ENCODE measurements at places on chromosomes 6 and 20. TPM values are rescaled to one million over a fixed set of nuclear protein-coding genes. Genes with fewer than 3 reads are reported as not detected.

GRCh38 chr20:41428285-41428684 lies 61.7 kb upstream of the EMILIN3 start:
- DNase-seq = peak; percentile 32

DNA sequence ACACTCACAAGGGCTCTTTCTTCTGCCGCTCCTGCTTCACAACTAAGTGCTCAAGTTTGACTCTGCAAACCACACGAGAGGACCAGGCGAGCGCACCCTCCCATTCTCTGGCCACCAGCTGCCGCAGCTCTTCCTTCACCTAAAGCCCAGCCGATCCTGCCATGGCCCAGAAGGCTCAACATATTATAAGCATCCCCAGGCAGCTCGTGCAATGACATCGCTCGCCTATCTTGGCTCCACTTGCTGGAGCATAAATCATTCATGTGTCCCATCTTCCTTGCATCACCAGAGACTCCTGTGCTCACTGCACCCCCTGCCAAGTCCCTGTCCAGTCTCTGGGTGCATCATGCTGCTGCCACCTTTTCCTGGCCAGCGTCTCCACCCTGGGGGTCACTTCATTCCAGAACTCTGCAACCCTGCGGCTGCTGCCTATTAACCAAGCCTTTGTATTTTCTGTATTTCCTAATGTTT lies 59.0 kb downstream of the PSMG4 start:
- no peak for DNase-seq

DNA sequence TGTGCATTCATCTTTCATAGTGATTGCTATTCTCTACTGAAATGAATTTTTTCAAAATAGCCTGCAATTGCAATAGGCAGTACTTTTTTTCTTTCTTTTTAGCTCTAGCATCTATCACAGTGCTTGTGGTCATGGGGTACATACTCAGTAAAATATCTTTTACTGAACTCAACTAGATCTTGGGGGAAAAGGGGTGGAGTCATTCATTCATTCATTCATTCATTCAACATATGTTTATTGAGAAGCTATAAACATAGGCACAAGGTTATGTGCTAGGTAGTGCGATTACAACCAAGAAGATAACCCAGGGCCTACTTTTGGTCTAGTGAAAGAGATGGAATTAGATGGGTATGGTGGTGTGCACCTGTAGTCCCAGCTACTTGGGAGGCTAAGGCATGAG lies 1.4 kb upstream of the CDKAL1 start:
- no peak for DNase-seq

- no peak for DNase-seq
These were observed 86.7 kb upstream of the RIN2 start for GRCh38 chr20:19671374-19671773.

- DNase-seq = no peak
These were observed 5.1 kb upstream of the DEF6 start for GRCh38 chr6:35292494-35292893.

DNA sequence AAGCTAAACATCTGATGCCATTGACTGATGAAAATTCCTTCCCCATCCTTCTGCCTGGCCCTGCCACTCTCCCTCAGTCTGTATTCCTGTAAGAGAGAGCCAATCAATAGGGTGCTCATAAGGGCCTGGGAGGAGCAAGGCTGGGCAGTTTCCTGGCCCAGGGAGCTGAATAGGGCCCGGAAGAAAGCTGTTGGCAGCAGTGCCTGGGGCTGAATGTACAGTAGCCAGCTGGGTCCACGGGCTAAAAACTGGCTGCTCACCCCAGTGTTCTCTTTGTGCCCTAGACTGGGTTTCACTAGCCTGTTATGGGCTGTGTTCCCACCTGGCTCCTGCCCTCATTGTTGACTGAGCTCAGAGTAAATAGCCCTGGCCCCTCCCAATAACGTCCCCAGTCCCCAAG lies 1.7 kb upstream of the WFDC2 start:
- no peak for DNase-seq

DNA sequence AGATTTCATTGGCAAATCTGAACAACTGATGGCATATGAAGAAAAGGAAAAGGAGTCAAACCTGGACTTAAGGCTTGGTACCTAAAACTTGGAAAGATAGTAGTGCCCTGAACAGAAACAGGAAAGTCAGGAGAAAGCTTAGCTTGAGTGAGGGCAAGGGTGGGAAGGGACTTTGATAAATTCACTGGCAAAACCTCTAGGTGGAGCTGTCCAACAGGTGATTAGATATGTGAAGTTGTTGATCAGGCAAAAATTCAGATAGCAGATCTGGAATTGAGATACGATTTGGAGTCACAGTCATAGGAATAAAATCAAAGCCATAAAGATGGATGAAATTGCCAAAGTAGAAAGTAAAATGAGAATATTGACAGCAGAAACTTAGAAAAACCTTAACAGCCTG lies 16.1 kb upstream of the ZNF292 start:
- peak; percentile 14 for DNase-seq

DNA sequence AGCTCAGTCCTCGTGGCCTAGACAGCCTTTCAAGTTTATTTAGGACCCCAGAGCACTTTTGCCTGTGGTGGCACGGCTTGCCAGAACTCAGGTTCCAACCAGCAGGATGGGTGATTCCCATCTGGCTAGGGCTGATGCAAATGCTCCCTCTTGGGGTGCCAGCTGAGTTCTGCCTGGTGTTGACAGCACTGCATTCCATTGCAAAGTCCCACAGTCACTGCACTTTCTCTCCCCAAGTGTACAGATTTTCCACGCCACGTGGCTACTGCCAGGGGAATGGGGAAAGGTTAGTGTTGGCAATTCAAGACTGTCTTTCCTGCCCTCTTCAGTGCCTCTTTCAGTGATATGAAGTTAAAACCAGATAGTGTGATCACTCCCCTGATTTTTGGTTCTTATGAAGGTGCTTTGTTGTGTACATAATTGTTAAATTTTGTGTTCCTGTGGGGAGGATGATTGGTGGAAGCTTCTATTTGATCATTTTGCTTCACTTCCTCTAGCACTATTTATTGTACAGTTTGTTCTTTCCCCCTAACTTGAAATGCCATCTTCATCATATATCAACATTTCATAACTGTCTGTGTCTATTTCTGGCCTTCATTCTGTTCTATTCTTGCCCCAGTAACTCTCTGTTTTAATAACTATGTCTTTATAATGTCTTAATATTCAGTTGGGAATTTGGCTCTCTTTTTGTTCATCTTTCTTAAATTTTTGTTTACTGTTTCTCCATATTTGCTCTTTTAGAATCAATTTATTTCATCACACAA lies 86.2 kb downstream of the CFAP61 start:
- DNase-seq = no peak

- DNase-seq = peak; percentile 29
These were observed 199.4 kb upstream of the ZNF184 start for GRCh38 chr6:27672113-27672799.

- peak; percentile 49 for DNase-seq
These were observed 150.2 kb downstream of the LRFN2 start for GRCh38 chr6:40436685-40437604.

DNA sequence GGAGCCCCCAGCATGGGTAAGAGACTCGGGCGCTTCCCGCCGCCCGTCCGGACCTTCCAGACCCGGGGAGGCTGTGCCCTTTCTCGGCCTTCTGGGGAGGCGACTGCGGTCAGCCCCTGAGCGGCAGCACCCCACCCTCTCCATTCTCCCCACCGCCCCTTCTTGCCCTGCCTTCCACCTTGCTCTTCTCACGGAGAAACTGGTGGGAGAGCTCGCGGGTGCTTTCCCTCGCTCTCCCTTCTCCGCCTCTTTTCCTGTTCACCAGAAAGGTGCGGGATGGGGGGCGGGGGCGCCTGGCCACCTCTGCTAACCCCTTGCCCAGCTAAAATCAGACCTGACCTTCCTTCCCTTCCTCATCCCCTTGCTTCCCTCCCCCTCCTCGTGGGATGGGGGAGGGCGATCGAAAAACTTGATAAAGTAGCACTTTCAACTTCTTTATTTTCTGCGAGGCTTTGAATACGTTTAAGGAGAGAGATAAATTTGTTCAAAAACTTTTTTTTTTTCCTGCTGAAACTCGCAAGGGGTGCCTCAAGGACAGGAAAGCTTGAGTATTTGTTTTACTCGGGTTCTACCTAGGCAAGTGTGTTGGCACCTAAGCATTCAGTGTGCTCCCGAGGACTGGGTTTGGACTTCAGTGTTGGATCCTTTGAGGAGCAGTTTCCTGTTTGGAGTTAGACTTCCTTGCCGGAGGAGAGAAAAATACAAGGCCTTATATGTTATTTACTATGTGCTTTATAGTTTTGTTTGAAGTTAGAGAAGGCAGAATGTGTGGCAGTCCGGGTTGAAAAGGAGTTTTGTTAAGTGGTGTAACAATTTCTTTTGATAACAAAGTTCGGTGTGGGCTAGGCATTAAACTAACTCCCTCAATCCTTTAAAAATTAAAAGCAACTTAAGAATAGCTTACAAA lies 897 bp downstream of the CD2AP start:
- DNase-seq = no peak

The NELFE gene
- 92.3 TPM for total RNA-seq

The SIRPD gene
- not detected for total RNA-seq

The SLC24A3 gene
- total RNA-seq = not detected

The PI16 gene
- not detected for total RNA-seq

The FERMT1 gene
- 0.93 TPM for total RNA-seq

The TMEM200A gene
- 0.69 TPM for total RNA-seq

Data from activated T-helper 1 cell treated with anti-CD3 and anti-CD28 coated beads, Interleukin-12 subunit alpha, Interleukin-12 subunit beta, Interleukin-2, Interleukin-4 antibody, amounts not matched to agents 30 ng/mL and 10 ng/mL and 1 ng/mL, durations not matched to agents 14 hours and 24 hours and 36 hours (primary cell).